Naive B cell (primary cell): ENCODE measurements at places on chromosomes 11 and 22.

DNA sequence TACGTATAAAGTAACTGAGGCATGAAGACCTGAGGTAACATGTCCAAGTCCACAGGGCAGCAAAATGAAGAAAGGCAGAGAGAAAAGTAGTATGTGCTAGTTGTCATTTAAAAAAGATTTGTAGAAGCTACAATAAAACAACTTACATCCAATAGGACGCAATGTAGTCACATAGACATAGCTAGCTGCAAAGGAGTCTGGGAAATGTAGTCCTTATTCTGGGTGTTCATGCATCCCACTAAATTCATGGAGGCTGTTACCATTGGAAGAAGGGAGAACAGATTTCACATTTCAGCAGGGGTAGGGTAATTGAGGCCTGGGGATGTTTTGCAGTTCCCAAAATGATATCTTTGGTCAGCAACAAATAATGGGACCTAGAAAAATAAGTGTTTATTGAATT is 571.4 kb downstream of the MIAT start:
- no peak for DNase-seq
- H3K36me3 ChIP-seq, result no peaks in the 10 kb centered on the region
- H3K27me3 ChIP-seq, result peaks cover 28% of the 10 kb centered on the region
- H3K4me3 ChIP-seq, result no peak overlapping the region
- H3K4me1 ChIP-seq, result no peaks in the 10 kb centered on the region

DNA sequence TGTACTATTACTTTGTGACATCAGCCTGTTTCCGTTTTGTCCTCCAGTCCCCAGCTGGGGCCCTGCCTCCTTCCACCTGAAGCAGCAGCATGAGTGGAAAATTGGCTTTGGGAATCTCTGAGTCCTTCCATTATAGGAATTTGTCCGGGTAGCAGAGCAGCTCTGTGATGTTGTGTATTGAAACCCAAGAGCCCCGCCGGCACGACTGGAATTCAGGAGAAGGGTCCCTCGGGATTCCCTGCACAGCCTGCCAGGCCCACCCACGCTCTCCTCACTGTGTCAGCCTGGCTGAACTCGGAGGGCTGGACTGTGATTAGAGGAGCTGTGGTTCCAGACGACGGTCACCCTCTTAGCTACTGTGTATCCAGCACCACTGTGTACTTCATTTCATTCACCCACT is 18.8 kb upstream of the TSPAN18 start:
- no peaks in the 10 kb centered on the region for H3K4me1 ChIP-seq
- H3K36me3 ChIP-seq, result peaks cover 9% of the 10 kb centered on the region
- H3K4me3 ChIP-seq, result no peak overlapping the region
- no peak for DNase-seq
- peaks cover 52% of the 10 kb centered on the region for H3K27me3 ChIP-seq
- no peak overlapping the region for H3K27ac ChIP-seq

DNA sequence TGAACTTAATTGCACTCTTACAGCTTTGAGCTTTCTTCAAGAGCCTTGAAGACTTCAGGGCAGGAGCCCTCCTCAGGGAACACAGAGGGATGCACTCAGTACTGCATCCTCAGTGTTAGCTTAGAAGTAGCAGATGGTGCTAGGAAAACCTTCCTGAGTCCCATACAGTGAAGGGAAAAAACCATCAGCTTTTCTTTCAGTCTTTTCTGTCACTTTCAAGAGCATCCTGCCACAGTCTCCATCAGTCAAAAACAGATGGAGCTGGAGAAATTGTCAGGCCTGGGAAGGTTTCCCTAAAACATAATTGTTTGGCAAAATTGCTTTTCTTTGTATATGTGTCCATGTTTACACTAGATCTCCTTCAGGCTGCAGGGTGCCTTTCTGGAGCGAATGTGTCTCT is 384.1 kb downstream of the NELL1 start:
- no peak overlapping the region for H3K27ac ChIP-seq
- H3K4me1 ChIP-seq, result no peaks in the 10 kb centered on the region
- no peaks in the 10 kb centered on the region for H3K27me3 ChIP-seq
- no peak for DNase-seq
- H3K36me3 ChIP-seq, result no peaks in the 10 kb centered on the region
- no peak overlapping the region for H3K4me3 ChIP-seq

GRCh38 chr11:124681421-124681820 is 7.7 kb downstream of the SPA17 start:
- no peak for DNase-seq
- H3K4me3 ChIP-seq, result no peak overlapping the region
- no peaks in the 10 kb centered on the region for H3K4me1 ChIP-seq
- H3K27me3 ChIP-seq, result no peaks in the 10 kb centered on the region
- H3K36me3 ChIP-seq, result peaks cover 18% of the 10 kb centered on the region

- peaks cover 41% of the 10 kb centered on the region for H3K27me3 ChIP-seq
- no peaks in the 10 kb centered on the region for H3K36me3 ChIP-seq
- H3K27ac ChIP-seq, result no peak overlapping the region
- H3K4me1 ChIP-seq, result no peaks in the 10 kb centered on the region
- no peak overlapping the region for H3K4me3 ChIP-seq
- DNase-seq, result no peak
These were observed 29.7 kb upstream of the RASD2 start for GRCh38 chr22:35510951-35511350.

DNA sequence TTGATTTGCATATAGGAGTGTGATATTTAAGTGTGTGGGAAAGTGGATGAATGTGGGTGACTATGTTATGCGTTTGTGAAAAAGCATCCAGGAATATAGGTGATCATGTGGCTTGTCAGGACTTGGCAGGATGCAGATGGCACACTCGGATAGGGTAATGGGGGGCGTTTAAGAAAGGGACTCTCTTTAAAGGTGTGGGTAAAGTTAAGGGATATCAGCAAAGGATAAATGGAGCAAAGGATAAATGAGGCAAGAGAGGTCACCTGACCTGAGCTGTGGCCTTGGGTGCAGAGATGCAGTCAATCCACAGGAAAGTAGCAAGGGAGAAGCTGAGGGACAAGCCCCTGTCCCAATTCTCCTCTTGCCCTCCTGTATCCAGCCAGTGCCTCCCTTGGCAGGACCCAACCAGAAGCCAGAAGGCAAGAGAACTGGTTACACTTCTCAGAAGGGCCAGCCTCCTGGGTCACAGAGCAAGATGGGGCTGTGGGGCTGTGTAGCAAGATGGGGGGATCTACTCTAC is 47.5 kb upstream of the GRAMD1B start:
- H3K27me3 ChIP-seq, result no peaks in the 10 kb centered on the region
- H3K36me3 ChIP-seq, result no peaks in the 10 kb centered on the region
- no peak for DNase-seq

DNA sequence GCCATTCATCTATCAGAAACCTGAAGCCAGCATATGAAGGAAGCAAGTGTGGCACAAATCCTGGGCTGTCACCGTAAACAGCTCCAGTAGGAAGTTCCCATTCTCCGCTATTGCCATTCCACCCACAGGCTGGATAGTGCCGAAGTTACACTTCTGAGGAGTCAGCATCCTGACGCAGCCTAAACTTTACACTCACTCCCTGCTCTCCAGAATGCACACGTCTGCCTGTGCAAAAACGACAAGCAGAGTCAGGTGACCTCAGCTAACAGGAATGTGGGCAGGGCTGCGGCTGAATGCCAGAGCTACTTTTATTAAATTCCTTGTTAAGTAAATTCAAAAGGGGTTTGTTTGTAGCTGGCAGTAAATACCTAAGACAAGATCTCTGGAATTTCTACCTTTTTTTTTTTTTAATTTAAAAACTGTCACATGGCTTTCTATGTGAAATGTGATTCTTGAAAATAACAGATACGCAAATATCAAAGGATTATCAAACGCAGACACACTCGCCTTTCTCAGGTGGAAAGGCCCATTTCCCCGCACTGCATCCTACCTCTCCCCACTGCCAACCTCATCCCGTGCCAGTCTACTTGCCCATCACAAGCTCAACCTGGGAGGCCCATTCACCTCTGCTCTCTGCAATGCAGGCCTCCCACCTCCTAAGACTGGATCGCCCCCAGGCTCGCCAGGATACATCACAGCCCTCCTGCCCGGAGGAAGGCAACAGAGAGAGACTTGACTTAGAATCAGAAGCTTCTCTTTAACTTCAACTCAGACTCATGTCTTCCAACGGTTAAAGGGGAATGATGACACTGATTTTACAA is 33.5 kb downstream of the NFRKB start:
- no peaks in the 10 kb centered on the region for H3K4me1 ChIP-seq
- peak overlapping the region; percentile 81 for H3K27ac ChIP-seq
- no peak for DNase-seq
- no peaks in the 10 kb centered on the region for H3K27me3 ChIP-seq

DNA sequence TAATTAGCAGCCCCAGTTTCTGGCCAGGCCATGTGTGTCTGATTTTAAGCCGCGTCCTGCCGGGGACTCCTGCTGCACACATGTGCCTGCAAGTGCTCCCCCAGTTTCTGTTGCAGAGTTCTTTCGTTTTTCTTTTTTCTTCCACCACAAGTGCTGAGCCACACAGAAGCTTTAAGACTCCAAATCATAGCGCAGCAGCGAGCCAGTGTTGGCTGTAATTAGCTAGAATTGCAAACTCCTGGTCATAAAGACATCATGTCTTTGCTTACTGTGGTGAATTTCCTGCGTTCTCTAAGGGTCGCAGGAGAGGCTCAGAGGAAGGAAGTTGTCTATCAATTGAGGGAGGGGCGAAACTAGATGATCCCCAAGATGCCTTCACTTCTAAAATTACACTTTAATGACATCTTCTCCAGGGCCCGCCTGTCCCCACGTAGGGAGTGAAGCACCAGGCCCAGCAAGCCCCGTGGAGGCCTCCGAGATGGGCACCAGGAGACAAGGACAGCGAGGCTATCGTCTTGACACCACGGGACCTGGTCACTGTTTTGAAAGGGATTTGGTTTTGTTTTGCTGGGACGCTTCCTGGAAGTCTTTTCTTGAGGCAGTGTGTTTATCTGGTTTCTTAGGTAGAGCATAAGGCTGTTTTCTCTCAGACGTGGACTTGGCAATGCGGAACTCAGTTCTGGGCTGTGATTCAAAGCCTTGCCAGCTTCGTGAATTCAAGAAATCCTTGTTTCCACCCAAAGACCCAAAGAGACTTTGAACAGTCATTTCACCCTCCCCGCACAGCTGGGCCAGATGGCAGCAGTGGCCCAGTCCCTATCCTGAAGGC is 71.8 kb downstream of the UBASH3B start:
- peaks cover 16% of the 10 kb centered on the region for H3K27me3 ChIP-seq
- H3K4me3 ChIP-seq, result peak overlapping the region; percentile 86
- H3K36me3 ChIP-seq, result no peaks in the 10 kb centered on the region

- no peak overlapping the region for H3K27ac ChIP-seq
- H3K4me1 ChIP-seq, result no peaks in the 10 kb centered on the region
- DNase-seq, result no peak
- peaks cover 27% of the 10 kb centered on the region for H3K27me3 ChIP-seq
- H3K36me3 ChIP-seq, result no peaks in the 10 kb centered on the region
- no peak overlapping the region for H3K4me3 ChIP-seq
These were observed 25.5 kb downstream of the EMID1 start for GRCh38 chr22:29230972-29231875.

- peaks cover 5% of the 10 kb centered on the region for H3K27me3 ChIP-seq
- no peak overlapping the region for H3K4me3 ChIP-seq
- no peak overlapping the region for H3K27ac ChIP-seq
These were observed 28.6 kb downstream of the TECTA start for GRCh38 chr11:121129362-121130340.

GRCh38 chr11:70099578-70100279 is 21.6 kb downstream of the ANO1 start:
- DNase-seq, result no peak
- peaks cover 17% of the 10 kb centered on the region for H3K27me3 ChIP-seq
- no peaks in the 10 kb centered on the region for H3K4me1 ChIP-seq
- no peaks in the 10 kb centered on the region for H3K36me3 ChIP-seq
- no peak overlapping the region for H3K27ac ChIP-seq
- no peak overlapping the region for H3K4me3 ChIP-seq

- no peaks in the 10 kb centered on the region for H3K4me1 ChIP-seq
- H3K36me3 ChIP-seq, result no peaks in the 10 kb centered on the region
- peaks cover 43% of the 10 kb centered on the region for H3K27me3 ChIP-seq
- H3K4me3 ChIP-seq, result no peak overlapping the region
These were observed 40.1 kb downstream of the TRIM29 start for GRCh38 chr11:120097721-120098385.

DNA sequence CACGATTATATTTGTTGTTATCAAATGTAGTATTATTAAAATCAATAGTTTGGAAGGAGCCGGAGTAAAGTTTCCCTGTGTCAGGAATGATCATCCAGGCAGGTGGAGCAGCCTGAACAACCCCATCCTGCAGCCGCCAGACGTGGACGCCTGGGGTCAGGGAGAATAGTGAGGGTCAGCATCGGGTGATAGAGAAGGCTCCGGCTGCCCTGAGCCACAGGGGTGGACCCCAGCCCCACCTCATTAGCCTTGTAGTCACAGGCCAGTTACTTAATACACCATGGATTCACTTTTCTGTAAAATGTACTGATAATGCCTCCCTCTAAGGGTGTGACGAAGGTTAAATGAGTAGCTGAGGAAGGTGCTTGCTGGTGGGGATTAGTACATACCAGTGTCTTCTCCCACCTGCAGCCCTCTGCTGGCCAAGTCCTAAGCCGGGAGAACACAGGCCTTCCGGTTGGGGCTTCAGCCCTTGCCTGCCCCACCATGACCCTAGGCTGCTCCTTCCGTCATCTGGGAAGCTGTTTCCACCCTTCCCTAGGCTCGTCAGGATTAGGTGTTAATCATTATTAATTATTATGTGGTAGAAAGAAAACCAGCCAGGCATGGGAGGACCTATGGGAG is 14.9 kb downstream of the TMEM121B start:
- H3K27ac ChIP-seq, result no peak overlapping the region
- DNase-seq, result no peak
- H3K36me3 ChIP-seq, result peaks cover 8% of the 10 kb centered on the region
- no peak overlapping the region for H3K4me3 ChIP-seq
- no peaks in the 10 kb centered on the region for H3K27me3 ChIP-seq

- DNase-seq, result no peak
- no peaks in the 10 kb centered on the region for H3K4me1 ChIP-seq
These were observed 12.4 kb downstream of the SLC25A18 start for GRCh38 chr22:17575681-17576080.

DNA sequence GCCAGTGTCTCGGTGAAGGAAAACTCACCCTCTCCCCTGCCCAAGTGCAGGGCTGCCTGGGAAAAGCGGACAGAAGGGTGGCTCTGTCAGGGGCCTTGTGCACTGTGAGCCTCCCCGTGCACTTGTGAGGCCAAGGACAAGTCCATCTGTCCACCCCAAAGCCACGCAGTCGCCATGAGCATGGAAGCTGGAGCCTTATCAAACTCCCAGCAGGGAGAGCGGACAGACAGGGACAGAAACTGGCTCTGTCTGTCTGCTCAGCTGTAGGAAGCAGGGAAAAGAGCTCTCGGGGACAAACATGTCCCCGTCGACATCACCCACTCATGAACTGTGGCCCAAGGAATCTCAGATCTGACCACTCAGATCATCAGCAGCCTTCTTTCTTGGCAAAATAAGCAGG is 1385.4 kb downstream of the TBC1D22A start:
- peaks cover 34% of the 10 kb centered on the region for H3K4me1 ChIP-seq
- H3K36me3 ChIP-seq, result peaks cover 6% of the 10 kb centered on the region
- no peak overlapping the region for H3K4me3 ChIP-seq
- DNase-seq, result no peak
- H3K27ac ChIP-seq, result no peak overlapping the region
